CD4-positive, alpha-beta T cell treated with Interleukin-17A for 1 hour (primary cell): ENCODE measurements at places on chromosomes 7 and 10.

- DNase-seq = no peak
Measured at GRCh38 chr10:111211706-111212105, 134.9 kb downstream of the ADRA2A start.

DNA sequence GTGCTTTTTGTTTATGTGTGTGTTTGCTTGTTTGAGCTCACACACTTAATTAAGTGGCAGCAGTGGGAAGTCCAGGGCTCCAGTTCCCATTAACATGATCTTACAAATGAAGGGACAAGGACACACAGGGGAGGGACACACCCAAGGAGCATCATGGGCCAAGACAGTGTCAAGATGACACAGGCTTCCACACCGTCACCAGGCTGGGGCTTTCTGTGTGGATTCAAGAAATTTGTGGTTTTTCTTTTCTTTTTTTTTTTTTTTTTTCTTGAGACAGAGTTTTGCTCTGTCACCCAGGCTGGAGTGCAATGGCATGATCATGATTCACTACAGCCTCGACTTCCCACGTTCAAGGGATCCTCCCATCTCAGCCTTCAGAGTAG lies 173.6 kb downstream of the KIAA1217 start:
- no peak for DNase-seq

GRCh38 chr7:52685333-52685732 lies 350.1 kb upstream of the POM121L12 start:
- DNase-seq = no peak

DNA sequence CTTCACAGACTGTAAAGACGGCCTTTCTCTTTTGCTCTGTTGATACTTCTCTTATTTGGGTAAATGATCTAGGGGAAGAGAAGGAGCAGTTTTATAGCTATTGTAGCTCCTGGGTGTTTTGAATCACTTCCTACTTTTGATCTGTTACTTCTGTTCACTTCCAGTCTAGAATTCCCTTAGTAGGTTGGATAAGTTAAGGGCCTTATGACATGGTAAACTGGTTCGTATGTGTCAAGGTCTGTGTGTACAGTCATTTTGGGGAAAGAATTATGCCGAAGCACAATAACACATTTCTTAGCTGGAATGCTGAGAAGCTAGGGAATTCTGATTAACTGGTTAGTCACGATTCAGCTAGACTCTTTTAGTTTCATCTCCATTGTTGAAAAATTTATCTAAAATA lies 8.1 kb downstream of the DENND10 start:
- DNase-seq = no peak

DNA sequence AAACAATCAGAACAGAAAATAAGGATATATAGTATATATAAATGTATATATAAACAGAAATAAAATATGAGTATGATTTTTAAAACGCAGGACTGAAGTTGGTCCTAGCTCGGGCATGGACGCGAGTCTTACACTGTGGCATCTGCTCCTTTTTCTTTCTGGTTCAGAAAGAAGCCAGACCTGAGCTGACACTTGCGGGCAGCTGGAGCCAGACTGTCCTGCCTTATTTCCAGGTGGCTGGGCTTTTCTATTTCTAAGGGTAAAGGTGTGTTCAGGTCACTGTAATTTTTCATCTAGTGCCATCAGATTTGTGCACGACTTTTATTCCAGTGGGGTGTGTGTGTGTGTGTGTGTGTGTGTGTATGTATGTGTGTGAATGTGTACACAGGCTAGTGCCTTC lies 166.4 kb downstream of the GALNT17 start:
- no peak for DNase-seq

DNA sequence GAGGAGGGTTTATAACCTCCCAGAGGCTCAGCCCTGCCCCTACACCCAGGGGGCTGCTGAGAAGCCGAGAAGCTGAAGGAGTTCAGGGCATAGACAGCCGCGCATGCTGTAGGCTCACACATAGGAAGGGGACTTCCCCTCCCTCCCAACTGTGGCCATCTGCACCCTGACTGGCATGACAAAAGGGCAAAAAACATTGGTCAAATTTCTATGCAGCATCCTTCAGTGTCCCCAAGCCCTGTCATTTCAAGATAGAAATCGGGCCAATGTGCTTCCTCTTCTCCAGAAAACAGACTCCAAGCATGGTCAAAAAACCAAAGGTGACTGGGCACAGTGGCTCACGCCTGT lies 55.9 kb upstream of the MYL10 start:
- no peak for DNase-seq

DNA sequence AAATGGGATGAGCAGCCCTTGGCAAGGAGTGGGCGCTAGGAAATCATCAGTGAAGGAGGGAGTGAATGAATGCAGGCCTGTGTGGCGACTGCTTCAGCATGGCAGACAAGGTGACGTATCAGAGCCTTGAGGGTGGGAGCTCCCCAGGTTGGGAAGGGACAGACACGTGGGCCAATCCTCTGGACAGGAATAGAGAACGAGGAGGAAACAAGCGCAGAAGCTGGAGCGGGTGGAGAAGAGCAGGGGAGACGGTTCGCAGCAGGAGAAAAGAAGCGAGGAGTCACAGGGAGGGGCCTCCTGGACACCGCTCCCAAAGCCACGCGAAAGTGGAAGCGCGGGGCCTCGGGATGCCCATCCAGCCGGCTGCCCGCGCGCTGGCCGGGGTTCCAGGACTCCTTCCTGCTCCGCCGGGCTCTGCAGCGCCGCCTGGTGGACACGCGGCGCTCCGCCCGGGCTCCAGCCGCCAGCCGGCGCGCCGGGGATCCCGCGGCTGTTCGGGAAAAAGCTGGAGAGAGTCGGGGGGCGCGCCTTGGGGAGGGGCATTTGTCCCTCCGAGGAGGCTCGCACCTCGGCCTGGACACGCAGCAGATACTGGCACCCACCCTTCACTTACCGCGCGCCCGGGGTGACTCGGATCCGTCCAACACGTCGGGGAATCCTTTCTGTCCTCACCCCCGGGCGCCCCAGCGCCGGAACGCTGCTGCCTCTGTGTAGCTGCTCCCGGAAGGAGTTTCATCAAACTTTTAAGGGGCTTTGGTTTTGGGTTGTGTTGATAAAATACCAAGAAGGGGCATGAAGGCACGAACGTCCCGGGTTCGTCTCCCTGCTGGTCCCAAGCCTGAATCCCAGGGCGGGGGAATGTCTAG lies 6.3 kb downstream of the ZNF503 start:
- DNase-seq = no peak

GRCh38 chr10:108582888-108583287 lies 1340.4 kb downstream of the XPNPEP1 start:
- no peak for DNase-seq

GRCh38 chr7:22582863-22583622 lies 83.1 kb upstream of the STEAP1B start:
- DNase-seq = no peak

GRCh38 chr7:128714701-128715495 lies 24.3 kb upstream of the CALU start:
- no peak for DNase-seq

DNA sequence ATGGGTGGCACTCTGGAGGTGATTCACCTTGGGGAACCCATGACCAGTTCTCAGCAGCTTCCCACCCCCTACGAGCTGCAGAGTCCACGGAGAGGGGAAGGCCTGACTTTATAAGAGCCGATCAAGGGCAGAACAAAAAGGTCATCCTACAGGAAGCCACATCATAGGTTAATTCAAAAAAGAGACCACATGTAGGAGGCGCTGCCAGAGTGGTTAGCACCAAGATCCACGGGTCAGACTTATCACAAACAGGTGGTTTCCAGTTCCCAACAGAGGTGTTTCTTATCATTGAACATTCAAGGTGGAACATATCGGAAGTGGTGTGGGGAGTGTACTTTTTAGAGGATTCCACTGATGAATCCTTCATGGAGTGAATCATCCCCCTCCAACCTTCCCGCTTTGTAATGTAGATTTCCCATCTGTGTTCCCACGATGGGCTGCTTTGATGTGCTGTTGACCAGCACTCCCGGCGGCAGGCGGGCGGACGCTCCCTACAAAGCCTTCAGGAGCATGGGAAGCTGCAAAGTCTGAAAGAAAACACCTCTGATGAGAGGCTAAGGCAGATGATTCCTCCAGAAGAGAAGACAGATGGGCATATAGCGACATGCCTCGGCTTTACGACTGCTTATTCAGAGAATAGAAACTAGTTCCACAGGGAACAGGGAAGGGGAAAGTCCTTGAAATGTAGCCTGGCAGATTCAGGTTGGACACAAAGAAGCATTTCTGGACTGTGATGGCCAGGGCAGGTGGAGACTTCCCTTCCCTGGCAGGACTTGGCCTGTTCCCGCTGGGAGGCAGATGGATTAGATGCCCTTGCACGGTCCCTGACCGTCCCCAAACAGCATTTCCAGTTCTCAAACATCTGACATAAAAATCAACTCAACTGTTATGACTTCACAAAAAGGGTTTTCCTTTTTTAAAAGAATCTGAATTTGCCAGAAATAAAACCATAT lies 66.5 kb downstream of the AFAP1L2 start:
- DNase-seq = no peak

DNA sequence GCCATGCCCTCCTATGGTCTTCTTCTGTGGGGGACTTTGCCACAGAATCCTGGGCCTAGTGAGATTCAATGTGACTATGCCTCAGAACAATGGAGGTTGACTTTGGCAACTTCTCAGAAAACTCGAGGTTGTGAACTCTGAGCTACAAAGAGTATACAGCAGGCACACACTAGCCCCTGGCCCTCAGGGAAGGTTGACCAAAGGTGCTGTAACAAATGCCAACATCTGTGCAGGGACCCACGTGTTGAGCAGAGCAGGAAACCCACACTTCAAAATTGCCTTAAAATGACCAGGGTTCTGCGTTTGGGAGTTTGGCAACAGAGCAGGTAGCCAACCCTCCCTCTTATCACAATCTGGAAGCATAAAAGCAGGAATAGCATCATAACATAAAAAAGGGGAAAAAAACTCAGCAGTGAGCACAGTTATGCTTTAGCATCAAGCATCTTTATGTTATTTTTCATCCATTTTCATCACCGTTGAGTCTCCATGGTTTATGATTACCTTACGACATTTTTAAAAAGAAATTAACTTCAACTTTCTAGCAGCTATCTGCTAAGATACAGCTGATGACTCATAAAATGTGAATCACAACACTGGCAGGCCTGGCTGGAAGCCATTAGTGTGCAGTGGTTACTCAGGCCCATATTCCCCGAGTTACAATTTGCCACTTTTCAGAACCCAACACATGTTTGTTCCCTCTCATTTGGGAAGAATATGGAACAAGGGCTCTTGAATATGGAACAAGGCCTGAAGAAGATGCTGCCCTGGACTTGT lies 11.1 kb downstream of the PRLHR start:
- DNase-seq = no peak

DNA sequence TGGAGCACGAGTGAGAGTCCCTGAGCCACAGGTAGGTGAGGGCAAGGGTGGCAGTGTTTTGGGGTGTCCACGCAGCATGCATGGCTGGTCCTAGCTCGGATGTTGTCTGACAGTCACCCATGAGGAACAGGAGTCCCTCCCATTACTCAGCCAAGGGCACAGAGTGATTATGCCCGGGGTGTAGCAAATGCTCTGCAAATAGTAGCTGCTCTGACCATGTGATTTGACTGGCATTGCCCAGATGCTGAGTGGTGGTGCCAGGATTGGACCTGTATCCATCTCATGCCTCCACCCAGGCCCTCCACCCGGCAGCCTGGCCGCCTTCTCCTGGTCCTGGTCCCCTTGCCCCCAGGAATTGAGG lies 150.8 kb downstream of the GRK5 start:
- no peak for DNase-seq

- DNase-seq = peak; percentile 28
Measured at GRCh38 chr10:22992075-22992474, 64.2 kb downstream of the ARMC3 start.

- no peak for DNase-seq
Measured at GRCh38 chr7:127678337-127678736, 26.3 kb downstream of the SND1 start.

GRCh38 chr10:59007307-59008025 lies 169.0 kb upstream of the PHYHIPL start:
- no peak for DNase-seq

DNA sequence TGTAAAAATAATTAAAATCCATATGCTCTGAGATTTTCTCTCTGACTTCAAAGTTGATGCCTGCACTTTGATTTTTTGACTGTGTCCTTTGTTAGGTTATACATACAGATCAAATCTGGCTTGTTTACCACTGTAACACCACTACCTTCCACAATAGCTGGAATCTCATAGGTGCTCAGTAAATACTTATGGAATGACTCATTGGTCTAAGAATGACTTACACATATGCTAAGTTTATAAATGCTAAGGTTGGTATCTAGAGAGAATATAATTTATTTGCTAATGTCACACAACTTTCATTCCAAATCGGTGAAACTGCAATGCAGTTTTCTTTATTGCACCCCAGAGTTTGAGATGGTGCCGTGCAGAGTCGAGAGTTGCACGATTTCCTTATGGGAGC lies 578.5 kb downstream of the SH2D4B start:
- DNase-seq = no peak

GRCh38 chr7:131166066-131166465 lies 161.6 kb upstream of the MKLN1 start:
- DNase-seq = no peak

DNA sequence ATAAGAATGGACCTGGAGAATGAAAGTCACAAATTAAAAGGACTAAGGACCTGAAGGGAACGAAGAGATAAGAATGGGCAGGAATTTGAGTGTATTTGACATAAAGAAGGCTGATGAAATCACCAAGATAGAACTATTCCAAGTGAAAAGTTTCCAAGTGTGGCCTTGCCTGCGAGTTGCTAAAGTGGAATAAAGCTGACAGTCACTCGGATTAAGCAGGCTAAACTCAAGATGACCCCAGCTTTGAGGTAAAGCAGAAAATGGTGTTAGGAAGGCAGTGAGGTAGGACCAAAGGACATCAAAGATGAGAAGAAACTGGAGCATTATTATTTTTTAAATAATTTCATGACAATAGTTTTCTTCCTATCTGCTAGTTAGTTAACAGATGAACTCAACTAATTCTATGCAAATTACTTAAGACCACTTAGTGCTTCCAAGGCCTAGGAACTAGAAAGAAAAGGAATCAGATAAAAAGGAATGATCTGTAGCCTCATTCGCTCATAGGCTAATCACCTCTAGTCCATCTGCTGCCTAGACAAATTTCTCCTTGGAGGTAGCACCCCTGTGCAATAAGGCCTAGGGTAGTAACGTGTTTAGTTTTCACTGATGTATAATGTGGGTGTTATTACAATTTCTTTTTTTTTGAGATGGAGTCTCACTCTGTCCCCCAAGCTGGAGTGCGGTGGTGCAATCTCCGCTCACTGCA lies 34.5 kb downstream of the EZH2 start:
- no peak for DNase-seq

DNA sequence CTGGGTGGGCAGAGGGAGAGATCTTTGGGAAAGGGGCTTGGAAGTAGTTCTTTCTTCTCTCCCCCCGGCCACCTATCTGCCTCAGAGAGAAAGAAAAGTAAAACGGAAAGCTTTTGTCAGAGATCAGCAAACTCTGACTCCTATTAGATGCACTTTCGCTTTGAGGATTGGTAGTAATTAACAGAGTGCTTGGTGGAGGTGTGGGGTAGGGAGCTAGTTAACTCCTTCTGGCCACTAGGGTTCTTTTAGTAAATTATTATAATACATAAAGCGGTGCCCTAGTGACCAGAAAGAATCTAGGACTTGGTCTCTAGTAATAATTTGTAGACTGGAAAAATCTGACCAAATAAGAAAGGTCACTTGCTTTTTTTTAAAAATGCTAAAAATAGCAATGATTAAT lies 54.6 kb downstream of the CPVL start:
- peak; percentile 60 for DNase-seq
